Progenitor cell of endocrine pancreas (in vitro differentiated cells): ENCODE measurements at places on chromosomes 5 and 9.

DNA sequence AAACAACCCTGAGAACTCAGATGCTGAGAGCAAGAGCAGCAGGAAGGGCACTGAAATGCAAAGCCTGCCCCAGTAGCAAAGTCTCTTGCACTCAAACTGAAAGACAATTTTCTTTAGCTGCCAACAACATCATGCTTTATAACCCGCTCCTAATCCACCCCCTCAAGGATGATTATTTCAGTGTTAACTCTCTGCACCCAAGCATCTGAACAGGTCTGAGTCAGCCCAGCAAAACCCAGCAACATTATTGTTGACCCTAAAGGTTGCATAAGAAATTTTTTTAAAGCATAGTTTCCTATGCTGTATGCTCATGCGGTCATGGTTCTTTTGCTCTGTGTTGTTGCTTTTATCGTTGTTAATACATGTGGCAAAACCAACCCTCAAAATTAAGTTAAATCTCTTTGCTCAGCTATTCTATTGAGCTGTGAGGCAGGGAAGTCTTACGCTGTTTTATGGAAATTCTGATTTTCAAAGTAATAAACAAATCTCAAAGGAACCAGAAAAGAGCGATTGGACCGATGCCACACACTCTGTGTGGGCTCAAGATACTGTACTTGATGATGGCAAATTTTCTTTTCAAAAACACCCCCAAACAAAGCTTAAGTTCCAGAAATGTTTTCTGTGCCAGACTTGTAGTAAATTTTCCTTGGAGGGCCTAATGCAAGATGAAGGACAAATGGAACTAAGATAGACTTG is 440.6 kb upstream of the MPDZ start:
- DNase-seq, result no peak

- no peak for DNase-seq
Measured at GRCh38 chr5:14809369-14810155, 62.0 kb downstream of the ANKH start.

DNA sequence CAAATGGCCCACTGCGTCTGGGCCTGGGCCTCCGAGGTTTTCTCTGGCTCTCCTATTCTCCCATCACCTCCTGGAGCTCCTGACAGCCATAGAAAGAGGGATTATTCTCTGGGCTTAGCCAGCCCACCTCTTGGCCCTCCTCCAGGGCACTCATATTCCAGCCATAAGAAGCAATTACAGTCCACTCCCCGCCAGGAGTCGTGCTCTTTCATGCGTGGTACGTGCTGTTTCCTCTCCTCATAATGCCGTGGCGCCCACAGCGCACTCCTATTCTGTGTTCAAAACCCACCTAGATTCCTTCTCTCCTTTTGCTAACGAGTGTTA is 240.8 kb upstream of the ZNF462 start:
- no peak for DNase-seq

DNA sequence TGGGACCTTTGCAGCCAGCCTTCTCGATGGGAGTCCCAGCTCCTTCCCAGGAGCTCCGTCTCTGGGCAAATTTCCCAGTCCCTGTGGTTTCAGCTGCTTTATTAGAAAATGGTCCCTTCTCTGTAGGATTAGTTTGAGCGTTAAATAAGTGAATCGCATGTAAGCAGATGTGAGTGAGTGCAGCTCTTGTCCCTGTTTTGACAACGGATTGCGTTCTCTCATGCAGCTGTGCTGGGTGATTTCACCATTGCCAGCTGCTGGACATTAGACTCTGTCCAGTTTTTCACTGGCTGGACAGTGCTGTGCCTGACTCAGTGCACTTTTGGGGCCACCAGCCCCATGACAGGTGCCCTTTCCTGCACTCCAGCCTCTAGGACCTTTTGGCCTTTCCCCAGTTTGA is 11.6 kb upstream of the CEL start:
- no peak for DNase-seq

DNA sequence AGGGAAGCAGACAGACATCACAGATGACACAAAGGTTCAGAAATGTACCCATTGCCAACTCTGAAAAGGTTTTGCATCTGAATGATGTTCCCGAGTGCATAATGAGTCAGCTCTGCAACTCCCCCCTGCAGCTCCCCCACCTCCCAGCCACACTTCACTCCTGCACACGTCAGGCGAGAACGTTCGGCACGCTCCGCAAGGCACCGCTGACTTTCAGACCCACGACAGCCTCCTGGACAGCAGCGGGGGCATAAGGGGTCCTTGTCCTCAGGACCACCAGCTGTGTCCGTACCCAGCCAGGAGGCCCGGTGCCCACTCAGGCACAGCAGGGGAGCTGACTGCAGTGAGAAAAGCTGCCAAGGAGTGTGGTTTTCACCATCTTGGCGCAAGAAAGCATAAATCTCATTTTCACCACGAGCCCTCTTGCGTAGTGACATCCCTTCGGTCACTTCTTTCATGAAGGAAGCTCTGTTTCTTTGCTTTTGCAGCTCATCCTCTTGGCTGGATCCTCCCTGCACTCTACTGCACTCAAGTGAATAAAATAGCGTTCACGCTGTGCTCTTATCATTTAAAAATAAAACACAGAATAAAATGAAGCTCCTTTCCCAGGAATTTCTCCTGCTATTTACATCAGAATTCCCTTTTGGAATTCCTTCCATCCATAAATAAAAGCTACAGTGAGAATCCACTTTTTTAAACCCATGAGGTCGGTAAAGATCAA is 9.9 kb downstream of the GFPT2 start:
- no peak for DNase-seq

- no peak for DNase-seq
Measured at GRCh38 chr9:97978371-97979130, 4.6 kb upstream of the ANP32B start.

- DNase-seq, result no peak
Measured at GRCh38 chr5:88602584-88602983, 280.4 kb downstream of the MEF2C start.

GRCh38 chr5:99275128-99275527 is 346.3 kb upstream of the CHD1 start:
- DNase-seq, result no peak

- no peak for DNase-seq
Measured at GRCh38 chr5:77080905-77081304, 6.2 kb downstream of the ZBED3 start.

DNA sequence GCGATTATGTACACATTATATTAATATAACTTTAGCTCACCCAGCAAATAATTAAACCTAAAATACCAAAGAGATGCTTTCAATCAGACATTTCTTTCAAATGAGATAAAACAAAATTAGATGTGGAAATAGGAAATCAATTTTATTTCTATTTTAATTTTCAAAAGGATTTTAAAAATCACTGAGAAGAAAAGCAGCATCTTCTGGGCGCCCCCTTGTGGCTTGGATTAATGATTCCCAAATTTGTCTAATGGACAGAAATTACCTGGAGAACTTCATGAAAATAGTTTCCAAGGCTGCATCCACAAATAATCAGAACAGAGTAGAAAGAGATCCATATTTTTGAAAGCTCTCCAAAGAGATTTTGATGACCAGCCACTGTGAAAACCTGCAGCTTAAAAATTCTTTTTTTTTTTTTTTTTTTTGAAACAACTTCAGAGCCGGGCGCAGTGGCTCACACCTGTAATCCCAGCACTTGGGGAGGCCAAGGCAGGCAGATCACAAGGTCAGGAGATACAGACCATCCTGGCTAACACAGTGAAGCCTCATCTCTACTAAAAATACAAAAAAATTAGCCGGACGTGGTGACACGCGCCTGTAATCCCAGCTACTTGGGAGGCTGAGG is 50.9 kb upstream of the CEMIP2 start:
- peak; percentile 15 for DNase-seq

DNA sequence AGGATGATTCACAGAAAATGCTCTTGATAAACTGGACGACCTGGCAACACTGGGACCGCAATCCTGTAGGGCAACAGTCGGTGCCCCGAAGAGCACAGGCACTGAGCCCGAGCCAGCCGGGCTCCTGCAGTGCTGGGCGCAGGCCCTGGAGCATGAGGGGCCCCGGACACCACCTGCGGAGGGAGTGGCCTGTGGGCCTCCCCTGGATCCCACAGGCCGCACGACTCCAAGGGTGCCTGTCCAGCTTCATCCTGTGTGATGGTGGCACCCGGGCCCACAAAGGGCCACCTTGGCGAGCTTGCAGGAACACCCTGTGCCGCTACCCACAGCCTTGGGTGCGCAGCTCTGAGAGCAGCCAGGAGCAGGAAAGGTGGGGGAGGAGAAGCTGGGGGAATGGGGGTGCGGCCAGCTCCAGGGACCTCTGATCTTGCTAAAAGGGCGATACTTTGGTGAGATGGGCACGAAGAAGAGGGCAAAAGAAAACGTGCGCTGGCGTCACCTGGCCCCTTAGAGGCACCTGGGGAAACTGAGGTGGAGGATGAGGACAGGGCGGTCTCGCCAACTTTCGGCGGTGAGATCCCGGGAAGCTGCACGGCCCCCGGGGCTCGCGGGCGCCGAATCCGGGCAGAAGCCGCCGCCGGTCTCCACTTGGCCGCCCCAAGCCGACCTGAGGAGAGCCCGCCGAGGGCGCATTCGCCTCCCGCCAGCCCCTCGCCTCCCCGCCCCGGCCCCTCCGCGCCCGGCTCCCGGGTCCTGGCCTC is 722 bp downstream of the TBC1D9B start:
- peak; percentile 14 for DNase-seq

- no peak for DNase-seq
Measured at GRCh38 chr5:147482706-147483180, 27.1 kb downstream of the DPYSL3 start.
